ENCODE measurements at places on chromosomes 2 and 18.

- DNase-seq, result no peak
Observed at GRCh38 chr2:189465076-189465475, 23.8 kb downstream of the WDR75 start.

- DNase-seq, result no peak
Observed at GRCh38 chr2:72084584-72084976, 63.1 kb downstream of the CYP26B1 start.

- DNase-seq, result no peak
Observed at GRCh38 chr18:59689756-59690155, 7.5 kb downstream of the CCBE1 start.

- no peak for DNase-seq
Observed at GRCh38 chr2:168686452-168687191, 115.8 kb upstream of the NOSTRIN start.

DNA sequence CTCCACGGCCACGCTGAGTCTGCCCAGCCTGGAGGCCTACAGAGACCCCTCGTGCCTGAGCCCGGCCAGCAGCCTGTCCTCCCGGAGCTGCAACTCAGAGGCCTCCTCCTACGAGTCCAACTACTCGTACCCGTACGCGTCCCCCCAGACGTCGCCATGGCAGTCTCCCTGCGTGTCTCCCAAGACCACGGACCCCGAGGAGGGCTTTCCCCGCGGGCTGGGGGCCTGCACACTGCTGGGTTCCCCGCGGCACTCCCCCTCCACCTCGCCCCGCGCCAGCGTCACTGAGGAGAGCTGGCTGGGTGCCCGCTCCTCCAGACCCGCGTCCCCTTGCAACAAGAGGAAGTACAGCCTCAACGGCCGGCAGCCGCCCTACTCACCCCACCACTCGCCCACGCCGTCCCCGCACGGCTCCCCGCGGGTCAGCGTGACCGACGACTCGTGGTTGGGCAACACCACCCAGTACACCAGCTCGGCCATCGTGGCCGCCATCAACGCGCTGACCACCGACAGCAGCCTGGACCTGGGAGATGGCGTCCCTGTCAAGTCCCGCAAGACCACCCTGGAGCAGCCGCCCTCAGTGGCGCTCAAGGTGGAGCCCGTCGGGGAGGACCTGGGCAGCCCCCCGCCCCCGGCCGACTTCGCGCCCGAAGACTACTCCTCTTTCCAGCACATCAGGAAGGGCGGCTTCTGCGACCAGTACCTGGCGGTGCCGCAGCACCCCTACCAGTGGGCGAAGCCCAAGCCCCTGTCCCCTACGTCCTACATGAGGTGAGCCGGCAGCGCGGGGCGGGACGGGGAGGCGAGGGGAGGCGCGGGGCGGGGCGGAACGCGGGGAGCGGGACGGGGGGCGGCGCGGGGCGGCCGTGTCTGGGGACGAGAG, 15.2 kb downstream of the NFATC1 start:
- DNase-seq, result no peak

- DNase-seq, result no peak
Observed at GRCh38 chr2:120624061-120624737, 111.5 kb upstream of the GLI2 start.

- no peak for DNase-seq
Observed at GRCh38 chr2:238277695-238278094, 10.7 kb downstream of the PER2 start.

DNA sequence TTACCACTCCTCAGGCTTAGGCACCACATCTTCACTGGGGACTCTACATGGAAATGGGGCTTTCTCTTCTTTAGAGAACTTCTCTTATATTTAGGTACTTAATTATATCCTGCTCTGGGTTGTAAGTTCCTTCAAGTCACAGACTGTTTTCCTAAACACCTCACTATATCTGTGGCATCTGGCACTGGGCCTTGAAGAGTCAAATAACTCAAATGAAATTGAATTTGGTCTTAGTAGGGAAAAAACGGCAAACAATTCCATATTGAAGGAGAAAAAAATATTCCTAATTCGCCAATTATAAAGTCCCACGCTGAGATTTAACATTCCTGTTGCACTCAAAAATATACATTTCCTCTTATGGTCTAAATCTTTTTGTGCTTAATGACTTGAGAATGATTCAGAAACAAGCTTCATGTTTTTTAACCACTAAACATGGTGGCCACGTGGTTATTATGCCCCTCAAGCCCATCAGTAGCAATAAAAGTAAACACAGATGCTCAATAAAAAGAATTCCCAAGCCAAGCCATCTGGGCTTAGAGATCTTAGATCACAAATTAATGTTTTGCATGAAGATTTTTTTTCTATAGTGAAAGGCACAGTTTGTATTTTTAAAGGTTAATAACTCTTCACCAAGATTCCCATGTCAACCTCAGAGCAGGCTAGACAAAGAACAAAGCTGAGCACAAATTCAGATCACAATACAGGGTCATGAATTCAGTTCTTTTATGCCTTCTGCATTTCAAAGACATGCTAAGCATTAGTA, 105.5 kb upstream of the SYT4 start:
- DNase-seq, result no peak

DNA sequence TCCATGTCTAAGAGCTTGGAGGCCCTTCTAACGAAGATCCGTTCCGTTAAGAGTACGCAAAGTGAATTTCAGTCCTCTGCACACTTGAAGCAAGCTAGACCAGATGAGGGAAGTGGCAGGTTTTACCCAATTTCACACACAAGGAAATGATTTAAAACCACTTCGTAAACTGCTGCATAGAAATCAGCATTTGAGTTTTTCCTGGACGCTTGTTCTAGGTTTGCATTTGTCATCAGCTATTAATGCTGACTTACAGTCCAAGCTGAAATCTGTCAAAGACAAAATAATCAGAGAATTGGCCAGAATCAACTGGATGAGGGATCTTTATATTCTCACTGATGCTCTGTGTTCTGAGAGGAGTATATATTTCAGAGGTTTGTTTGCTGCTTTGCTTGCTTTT, 117.6 kb upstream of the RASGRP3 start:
- no peak for DNase-seq

- DNase-seq, result no peak
Observed at GRCh38 chr18:59469463-59470180, 110.6 kb upstream of the LMAN1 start.

GRCh38 chr2:52292801-52293200, 1260.9 kb upstream of the NRXN1 start:
- DNase-seq, result no peak

- DNase-seq, result no peak
Observed at GRCh38 chr2:119260646-119261492, 37.2 kb downstream of the STEAP3 start.

- DNase-seq, result no peak
Observed at GRCh38 chr2:147826278-147827087, 18.3 kb upstream of the ACVR2A start.

- DNase-seq, result no peak
Observed at GRCh38 chr2:45851576-45852304, 200.3 kb downstream of the PRKCE start.

DNA sequence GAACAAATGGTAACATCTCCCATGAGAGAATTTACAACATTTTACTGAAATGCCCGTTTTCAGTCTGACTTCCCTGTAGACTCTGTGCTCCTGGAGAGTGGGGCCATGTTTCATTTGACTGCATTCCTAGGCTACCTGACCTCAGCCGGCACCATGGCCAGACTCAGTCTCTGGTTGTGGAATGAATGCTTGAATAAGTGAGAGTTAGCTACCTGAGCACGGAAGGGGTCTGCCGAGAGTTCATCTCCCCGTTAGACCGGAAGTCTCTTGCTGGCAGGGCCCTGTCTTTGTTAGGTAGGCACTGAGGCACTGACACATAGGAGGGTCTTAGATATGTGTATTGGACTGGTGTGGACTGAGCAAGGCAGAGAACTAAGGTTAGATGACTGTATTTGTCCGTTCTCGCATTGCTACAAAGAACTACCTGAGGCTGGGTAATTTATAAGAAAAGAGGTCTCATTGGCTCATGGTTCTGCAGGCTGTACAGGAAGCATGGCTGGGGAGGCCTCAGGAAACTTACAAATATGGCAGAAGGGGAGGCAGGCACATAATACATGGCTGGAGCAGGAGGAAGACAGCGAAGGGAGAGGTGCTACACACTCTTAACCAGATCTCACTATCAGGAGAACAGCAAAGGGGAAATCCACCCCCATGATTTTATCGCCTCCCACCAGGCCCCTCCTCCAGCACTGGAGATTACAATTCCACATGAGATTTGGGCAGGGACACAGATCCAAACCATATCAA, 271.2 kb downstream of the GLI2 start:
- no peak for DNase-seq

DNA sequence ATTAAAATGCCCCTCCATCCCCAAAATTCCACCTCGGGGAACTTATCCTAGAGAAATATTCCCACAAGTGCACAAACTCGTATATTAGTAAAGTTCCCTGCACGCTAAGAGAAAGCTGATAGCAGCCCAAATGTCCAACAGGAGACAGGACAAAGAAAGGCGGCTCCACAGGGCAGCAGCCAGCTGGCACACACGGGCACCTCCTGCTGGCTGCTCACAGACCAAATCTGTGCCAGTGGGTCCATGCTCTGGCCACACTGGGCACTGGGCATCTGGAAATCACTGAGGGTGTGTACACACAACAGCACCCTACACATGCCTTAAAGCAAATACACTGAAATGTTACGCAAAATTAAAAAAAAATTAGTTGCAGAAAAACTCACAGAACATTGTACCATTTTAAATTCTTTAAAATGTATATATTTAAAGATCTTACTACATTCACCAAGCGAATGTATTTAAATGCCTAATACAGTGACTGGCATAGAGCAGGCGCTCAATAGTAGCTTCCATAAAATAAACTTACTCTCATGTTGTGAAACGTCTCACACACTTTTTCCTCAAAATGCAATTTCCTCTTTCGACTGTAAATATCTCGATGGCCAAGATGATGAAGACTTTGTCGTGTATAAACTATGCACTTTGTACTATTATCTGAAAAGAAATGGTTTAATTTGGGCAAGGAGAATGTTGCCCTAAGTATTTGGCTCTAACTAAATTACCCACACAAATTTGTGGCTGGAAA, 19.4 kb downstream of the ZNF516 start:
- no peak for DNase-seq

GRCh38 chr18:77133835-77134496, 1.4 kb upstream of the MBP start:
- no peak for DNase-seq

- no peak for DNase-seq
Observed at GRCh38 chr18:3179430-3180089, 40.2 kb downstream of the MYOM1 start.

DNA sequence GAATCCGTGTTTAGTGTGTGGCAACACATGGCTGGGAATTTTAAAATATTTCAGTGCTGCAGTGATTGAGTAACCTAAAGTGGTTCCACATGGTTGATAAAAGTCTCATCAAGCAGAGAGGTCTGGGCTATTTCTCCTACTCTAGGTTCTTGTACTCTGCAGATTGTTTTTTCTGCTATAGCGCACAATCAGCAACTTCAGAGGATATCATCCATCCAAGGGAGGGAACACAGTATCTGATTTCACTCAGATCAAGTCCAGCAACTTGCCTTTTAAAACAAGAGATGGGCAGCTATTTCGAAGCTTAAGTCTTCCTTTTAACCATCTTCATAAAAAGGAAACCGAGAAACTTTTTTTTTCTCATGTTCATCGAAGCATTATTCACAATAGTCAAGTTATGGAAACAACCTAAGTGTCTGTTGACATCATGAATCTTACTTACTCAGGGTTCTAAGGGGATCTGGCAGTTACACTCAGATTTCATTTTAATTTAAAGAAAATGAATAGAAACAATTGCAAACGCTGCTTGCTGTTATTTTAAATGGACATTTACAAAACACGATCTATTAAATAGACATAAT, 172.7 kb upstream of the TRIB2 start:
- no peak for DNase-seq

- DNase-seq, result no peak
Observed at GRCh38 chr2:137000811-137001210, 235.5 kb downstream of the THSD7B start.

- no peak for DNase-seq
Observed at GRCh38 chr2:98258906-98259305, 87.3 kb upstream of the CNGA3 start.

- DNase-seq, result no peak
Observed at GRCh38 chr2:190981733-190982132, 32.2 kb downstream of the STAT1 start.

DNA sequence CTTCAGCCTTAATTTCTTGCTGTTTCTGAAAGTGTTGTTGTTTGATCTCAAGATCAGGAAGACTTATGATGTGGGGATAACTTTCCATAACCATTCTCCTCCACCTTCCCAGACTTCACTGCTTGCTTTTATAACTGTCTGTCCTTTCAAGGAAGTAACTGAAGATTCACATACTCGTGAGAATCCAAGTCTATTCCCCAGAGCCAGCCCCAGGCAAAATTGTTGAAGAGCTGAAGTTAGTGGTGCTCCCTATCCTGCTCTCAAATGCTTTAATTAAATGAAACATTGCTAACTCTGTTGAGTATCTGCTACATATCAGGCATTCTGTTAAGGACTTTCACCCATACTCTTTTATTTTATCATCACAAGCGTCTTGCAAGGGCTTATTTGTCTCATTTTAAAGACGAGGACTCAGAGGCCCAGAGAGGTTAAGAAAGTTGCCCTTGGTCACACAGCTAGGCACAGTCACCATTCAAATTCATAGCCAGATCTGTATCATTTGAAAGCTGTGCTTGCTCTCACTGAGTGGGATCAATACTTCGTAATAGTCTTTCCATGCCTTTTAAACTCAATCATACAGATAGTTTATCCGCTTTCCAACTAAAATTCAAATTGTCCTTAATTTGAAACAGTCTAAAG, 189.8 kb upstream of the TCF4 start:
- no peak for DNase-seq

DNA sequence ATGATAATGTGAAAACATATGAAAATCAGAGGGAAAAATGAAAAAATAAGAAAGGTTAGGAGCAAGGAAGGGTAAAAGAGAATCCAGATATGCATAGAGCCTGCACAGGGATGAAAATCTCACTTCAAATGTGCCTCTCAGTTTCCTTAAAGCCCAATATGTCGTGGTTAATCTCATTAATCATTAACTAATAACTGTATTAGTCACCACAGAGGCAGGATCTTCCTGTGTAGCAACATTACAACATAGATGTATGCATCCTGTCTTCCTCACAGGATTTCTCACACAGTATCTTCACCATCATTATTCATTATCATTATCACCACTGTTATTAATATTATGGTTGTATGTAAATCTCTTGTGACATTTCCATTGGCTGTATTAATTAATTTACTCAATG, 361.2 kb upstream of the SOX11 start:
- DNase-seq, result no peak
